ENCODE measurements at places on chromosomes 11 and 22. TPM values are rescaled to one million over a fixed set of nuclear protein-coding genes. Genes with fewer than 3 reads are reported as not detected.

PLA2G6 gene
- total RNA-seq, result 14.4 TPM

C11orf97 gene
- total RNA-seq, result not detected

MOGAT2 gene
- total RNA-seq, result not detected

LYVE1 gene
- 3.3 TPM for total RNA-seq

OR52K2 gene
- not detected for total RNA-seq

GVQW3 gene
- total RNA-seq, result 2.1 TPM

Measured in aortic smooth muscle cell (primary cell).